Fibroblast of upper back skin (primary cell): ENCODE measurements at places on chromosomes 1 and 21.

DNA sequence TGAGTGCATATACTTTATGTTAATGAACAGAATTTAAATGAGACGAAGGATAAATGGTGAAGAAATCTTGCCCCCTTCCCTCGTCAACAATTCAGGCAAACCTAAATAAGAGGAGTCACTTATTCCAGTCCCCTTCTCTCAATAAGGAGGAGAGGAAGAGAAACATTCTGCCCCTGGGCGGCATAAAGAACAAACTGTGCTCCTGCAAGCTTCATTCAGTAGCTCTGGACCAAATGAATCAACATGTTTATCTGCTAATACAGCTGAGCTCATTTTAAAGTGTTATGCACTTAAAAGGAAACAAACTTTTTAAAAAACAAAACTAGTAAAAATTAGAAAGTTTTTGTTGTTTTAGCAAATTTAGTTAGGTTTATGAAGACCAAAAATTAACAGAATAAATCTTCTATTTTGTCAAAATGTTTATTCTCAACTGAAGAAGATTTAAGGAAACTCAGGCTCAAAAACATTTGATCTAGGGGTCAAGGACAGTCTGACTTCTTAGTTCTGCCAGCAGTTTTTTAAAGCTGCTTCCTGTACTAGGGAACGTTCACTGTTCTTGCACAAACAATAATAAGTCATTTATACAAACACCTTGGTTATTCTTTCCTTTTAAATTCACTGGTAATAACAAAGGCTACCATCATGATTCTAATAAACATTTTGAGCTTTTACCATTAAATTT, 58.3 kb downstream of the AKT3 start:
- DNase-seq = no peak

DNA sequence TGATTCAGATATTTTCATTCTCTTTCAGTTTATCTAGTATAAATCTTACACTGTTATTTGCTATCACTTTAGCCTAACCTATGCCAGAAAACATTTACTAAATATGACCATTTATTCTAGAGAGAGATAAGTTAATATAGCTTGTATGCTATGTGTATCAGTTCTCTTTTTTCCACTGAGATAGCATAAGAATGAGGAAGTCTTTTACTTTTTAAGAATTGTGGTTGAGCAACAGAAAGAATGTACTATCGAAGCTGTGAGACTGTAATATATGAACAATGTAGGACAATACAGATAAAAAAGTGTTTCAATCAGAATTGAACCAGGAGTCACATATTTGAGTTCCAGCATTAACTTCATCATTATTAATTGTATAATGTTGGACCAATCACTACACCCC, 479.9 kb upstream of the PLXNA2 start:
- DNase-seq = no peak

- peak; percentile 51 for DNase-seq
Observed at GRCh38 chr1:7646981-7647901, 123.9 kb upstream of the VAMP3 start.

GRCh38 chr1:73839922-73840321, 358.1 kb downstream of the LRRIQ3 start:
- peak; percentile 9 for DNase-seq

DNA sequence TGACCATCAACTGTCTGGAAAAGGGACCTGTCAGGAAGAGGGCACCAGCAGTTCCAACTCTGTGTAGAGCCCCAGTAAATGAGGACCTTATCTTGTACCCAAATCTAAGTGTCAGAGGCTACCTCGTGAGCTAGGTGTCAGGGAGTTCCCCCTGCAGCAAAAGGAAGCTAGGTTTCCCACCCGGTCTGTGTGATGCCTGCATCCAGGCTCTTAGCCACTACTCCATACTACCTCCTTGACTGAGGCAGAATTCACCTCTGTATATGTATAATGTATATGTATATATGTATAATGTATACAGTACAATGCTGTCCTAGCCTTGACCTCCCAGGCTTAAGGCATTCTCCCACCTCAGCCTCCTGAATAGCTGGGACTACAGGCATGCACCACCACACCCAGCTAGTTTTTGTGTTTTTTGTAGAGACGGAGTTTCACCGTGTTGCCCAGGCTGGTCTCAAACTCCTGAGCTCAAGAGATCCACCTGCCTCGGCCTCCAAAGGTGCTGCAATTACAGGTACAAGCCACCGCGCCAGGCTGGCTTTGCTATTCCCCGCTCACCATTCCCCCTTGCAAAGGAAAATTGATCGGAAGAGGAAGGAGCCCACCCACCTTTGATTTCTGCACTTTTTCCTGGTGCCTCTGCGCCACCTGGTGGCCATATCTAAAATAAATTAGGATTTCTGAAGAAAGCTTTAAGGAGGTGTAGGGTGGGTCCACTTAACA, 15.7 kb upstream of the LUZP1 start:
- DNase-seq = peak; percentile 48

DNA sequence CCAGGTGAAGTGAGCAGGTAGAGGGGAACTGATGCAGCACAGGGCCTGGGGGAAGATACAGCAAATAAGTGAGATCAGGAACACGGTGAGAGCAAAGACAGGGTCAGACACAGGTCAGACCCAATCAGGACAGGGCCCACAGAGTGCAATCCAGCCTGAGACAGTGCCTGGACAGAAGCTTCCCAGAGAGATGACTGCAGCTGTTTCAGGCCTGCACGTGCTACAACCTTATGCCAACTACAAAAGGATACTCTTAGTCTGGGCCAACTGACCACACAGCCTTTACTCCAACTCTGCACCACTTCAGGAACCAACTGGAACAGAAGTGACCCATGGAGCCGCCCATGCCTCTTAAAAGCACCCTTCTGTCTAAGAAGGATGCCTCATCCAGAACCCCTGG, 228.0 kb downstream of the TOMM20 start:
- DNase-seq = no peak

GRCh38 chr1:15218287-15219279, 28.4 kb upstream of the FHAD1 start:
- DNase-seq = no peak

DNA sequence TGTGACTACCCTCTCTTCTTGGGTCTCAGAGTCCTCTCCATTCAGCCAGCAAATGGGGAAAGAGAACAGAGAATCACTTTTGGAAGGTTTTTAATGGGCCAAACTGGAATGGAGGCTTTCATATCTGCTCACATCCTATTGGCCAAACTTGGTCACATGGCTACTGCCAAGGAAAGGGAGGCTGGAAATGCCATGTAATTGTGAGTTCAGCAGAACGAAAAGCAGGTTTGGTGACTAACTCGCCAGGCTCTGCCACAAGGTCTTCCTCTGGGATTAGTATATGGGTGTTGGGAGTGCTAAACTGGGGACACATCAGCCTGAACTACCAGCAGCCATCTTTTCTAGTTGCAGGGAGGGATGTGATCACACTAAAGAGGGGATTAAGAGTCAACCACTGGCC, 19.2 kb downstream of the RD3 start:
- no peak for DNase-seq

DNA sequence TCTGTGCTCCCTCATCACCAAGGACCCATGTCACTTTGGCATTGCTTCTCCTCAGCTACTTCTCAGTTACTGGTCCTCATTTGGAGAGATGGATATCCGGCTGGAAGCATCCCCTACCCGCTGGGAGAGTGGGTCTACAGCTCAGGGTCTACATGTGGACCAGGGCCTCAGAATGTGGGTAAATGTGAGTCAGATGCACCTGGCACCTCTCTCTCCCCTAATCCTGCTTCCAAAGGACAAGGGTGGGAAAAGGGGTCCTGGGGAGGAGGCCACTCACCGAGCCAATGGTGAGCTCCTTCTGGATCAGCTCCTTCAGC, 908 bp downstream of the S100A6 start:
- DNase-seq = no peak

GRCh38 chr1:175871647-175872046, 128.3 kb upstream of the TNR start:
- DNase-seq = no peak

DNA sequence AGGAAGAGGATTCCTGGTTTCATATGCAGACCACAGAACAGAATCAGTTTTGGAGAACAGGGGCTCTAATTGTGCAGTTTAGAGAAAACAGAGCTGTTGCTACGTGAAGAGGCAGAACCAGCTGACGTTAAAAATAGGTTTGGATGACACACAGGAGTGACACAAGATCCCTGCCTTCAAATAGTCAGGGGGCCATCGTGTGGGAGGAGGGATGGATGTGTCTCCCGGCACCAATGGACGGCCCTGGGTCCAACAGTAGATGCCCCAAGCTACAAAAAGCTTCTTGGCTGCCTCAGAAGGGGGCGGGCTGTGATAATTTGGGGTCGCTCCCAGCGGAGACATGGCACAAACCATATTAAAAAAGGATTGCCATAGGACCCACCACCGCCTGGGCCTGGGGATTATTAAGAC, 87.8 kb downstream of the MRPL37 start:
- DNase-seq = no peak

GRCh38 chr21:26918323-26919079, 48.4 kb downstream of the ADAMTS5 start:
- peak; percentile 27 for DNase-seq

DNA sequence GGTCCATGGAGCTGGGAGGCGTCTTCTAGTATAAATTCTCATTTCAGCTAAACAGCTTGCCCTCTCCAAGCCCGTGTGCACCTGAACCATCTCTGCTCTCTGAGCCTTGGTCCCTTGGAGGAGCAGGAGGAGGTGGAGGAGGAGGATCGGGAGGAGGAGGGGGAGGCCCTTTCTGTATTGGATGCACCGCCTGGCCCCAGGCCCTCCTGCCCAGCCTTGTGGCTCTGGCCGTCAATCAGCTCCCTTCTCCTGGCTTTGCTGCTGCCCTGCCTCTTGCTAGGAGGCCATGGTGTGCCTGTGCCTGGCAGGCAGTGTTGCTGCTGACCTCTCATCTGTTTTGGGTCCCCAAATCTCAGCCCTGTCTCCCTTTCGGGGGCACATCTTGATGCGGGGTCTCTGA, 9.0 kb downstream of the COL18A1 start:
- DNase-seq = no peak

- peak; percentile 73 for DNase-seq
Observed at GRCh38 chr1:201447903-201448871, 20.8 kb downstream of the PHLDA3 start.

- DNase-seq = no peak
Observed at GRCh38 chr1:213993929-213994328, 6.2 kb downstream of the PROX1 start.

GRCh38 chr21:39972976-39973770, 105.9 kb downstream of the PCP4 start:
- peak; percentile 2 for DNase-seq

DNA sequence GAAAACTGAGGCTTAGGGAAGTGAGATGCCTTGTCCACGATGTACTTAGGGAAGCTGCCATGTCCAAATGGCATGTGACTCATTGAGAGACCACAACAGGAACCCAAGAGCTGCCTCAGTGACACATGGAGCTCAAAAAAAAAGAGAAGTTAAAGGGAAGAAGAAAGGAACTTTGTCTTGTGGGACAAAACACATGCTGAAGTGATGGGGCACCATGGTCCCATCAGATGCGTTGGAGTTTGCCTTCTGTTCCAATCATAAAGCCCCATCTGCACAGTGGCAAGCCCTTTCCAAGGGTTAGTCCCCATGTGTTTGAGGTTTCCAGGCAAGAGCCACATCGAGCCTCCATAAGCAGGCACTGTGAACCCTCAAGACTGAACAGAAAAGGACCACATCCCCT, 8.0 kb downstream of the MED8 start:
- no peak for DNase-seq

GRCh38 chr1:92411511-92411910, 75.2 kb downstream of the GFI1 start:
- DNase-seq = peak; percentile 79

- no peak for DNase-seq
Observed at GRCh38 chr1:5274527-5274926, 620.1 kb downstream of the AJAP1 start.

DNA sequence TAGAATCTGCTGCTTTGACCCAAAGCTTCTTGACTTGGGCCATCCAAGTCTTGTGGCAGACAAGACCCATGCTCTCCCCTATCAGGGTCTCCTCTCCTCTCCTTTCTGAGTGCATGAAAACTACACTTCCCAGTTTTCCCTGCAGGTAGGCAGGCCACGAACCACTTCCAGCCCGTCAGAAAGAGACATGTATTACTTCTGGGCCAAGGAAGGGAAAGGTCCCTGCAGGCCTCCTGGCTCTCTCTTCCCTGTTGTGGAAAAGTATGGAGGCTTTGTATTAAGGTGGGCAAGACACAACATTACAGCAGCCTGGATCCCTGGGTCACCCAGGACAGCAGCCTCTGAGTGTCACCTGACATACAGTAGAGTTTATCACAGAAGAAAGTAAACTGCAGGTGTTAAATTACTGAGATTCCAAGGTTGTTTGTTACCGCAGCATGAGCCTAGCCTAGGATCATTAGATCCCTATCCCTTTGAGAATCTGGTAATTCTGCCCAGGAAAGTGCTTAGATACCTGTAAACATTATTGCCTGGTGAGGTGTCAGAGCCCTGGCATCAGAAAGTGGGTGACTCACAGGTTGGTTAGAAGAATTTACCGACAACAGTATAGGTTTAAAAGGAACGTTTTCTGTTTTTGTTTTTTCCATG, 717.3 kb downstream of the MATN1 start:
- DNase-seq = no peak

DNA sequence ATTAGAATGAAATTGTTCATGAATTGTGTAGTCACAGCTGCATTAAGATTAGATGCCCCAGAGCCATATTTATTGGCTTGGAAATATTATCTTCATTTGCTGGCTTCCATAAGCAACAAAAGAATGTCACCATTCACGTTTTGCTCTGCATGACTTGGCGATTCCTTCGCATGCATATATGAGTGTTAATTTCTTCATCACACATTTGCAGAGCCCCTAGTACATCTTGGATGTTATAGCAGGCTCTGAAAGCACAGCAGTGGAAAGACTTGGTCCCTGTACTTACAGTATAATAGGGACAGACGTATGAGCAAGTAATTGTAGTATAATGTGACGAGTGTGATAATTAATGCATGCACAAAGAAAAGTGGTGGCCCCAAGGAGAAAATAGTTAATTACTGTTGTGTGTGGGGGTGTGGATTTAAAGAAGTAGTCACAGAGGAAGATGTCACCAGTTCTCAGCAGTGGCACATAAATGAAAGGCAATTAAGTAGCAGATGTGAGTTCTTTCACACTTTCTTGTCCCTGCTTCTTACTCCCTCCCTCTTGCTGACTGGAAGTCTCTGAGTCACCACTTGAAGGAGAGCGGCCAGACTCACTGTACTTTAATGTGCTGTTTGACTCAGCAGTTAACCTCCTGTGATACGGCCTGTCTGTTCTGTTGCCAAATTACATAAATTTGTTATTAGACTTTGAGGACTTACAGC, 21.0 kb downstream of the S100A10 start:
- DNase-seq = peak; percentile 84
